EL (cell line): ENCODE measurements at places on chromosomes 11 and 22.

GRCh38 chr11:13076961-13077360, 67.8 kb downstream of the RASSF10 start:
- no peak for DNase-seq

DNA sequence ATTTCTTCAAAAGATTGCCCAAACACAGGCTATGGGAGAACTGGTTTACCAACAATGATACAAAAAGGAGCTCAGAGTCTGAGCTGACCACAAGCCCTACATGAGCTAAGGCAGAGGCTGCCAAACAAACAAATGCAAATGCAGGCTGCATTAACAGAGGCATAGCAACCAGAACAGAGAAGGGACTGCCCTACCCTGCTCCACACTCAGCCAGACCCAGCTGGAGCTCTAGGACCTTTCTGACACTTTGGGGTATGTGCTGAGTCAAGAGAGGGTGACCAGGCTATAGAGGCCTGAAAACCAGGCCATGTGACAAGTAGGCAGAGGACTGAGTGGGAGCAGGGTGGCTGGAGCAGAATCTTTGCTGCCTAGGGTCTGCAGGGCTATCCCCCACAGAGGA, 17.8 kb upstream of the P2RY2 start:
- DNase-seq = no peak

DNA sequence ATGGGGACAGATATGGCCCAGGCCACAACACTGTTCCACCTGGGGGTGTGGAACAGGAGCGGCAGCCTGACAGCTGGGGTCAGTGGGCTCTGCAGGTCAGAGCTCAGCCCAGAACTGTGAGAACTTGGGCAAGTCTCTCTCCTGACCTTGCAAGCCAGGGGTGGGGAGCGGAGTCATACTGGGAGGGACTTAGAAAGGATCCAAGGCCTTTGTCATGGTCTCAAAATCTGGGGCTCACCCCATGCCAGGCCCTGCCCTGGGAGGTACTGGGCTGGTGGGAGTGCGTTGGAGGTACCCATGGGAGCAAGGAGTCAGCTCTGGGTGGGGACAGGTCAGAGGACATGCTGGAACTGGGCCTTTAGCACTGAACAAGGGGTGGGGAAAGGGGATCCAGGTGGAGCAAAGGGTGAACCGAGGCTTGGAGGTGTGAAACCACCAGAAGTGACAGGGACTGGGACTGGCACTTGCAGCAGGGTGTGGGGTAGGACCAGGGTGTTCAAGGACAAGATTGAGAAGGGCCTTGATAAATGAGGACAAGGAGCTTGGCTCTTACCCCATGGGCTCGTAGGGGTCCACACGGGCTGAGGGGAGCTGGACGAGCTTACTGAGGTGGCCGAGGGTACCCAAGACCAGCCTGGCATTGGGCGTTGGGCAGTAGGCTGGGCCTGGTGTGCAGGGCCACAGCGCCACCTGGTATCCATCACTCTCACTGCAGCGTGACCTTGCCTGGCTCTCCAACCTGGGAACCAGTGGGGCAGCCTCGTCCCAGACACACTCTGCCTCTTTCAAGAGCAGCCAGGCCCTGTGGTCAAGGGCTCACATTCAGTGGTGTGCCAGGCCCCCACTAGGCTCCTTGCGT, 7.4 kb upstream of the PMM1 start:
- DNase-seq = peak; percentile 54

GRCh38 chr11:133892126-133892525, 46.8 kb upstream of the SPATA19 start:
- no peak for DNase-seq

GRCh38 chr11:76634886-76635285, 35.7 kb downstream of the LRRC32 start:
- DNase-seq = no peak

- DNase-seq = peak; percentile 59
Observed at GRCh38 chr11:24588081-24588480, 91.2 kb downstream of the LUZP2 start.

DNA sequence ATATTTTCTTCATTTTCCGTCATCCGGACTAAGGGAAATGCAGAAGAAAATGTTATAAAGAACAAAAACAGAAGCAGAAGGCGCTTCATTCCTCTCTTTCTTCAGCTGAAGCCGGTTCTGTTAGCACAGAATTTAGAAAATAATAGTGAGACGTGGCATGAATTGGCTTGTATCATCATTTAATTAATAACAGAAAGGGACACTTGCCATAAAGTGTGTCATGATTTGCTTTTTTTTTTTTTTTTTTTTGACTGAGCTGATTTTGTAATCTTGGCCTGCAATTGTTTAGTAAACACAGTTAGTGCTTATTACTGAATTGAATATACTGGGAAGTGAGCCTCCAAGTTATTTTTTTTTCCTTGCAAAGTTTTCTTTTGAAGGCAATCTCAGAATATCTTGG, at the start of gene MMP27:
MMP27 (minus strand) TSS at position 144 of the 400 bp plus-strand sequence; CDS start at position 89, 55 bp downstream.
- DNase-seq = no peak

- DNase-seq = peak; percentile 98
Observed at GRCh38 chr11:64334764-64335735, 5.0 kb upstream of the CCDC88B start.

DNA sequence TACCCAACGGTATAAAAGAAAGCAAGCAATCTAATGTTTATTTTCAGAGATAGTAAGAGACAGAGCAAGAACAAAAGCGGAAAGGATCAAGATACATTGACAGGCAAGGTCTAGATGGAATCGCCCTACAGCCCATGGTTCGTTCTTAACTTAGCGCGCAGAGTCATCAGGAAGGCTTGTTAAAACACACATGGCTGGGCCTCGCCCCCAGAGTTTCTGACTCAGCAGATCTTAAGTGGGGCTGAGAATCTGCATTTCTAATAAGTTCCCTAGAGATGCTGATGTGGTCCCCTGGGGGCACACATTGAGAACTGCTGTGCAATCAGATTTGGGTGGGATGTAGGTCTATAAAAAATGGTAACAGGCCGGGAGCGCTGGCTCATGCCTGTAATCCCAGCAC, 35.8 kb upstream of the CHRM4 start:
- no peak for DNase-seq

DNA sequence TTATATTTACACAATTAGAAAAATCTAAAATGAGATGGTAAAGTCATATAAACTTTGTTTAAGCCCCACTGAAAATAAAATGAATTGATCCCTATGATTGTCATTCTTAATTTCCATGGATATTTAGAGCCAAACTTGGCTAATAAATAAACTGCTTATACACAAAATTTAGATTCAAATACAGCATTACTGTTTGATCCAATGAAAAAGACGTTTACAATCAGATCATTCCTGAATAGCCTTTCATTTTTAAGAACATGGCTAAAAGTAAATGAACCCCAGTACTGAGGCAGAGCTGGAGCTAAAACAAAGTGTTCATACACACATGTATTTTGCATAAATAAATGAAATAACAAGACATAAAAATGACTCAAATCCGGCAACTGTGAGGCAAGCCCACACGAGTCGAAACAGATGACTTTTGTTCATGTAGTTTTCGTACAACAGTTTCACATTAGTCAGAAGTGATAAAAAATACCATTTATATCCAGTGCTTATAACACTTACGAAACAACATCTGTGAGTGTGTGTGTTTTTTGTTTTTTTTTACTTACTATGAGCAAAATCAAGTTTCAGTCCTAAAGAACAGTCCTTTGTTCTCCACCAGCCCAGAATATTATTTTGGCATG, 386.5 kb downstream of the SOX6 start:
- DNase-seq = peak; percentile 45

DNA sequence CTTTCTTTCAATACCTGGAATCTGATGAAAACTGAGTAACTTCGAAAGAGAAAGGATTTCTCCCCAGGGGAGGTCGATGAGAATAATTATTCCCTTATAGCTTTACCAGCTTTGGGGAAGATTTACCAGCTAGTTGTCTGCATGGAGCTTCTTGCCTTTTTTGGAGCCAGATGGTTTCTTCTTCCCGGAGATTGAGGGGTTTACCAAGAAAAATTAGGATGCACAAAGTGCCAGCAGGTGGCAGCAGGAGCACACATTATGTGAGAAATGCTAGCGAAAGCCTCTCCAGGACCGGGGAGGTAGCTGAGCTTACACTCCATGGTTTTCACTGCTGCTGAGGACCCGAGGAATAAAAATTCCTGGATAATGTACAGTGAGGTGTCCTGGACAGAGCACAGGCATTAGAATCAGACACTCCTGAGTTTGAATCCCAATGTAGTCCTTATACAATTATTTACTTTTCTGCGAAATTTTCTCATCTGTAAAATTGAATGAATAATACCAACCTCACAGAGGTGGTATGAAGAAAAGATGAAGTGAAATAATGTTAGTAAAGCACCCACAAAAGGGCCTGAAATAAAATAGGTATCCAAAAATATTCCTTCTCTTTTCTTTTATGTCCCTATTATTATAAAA, 46.0 kb upstream of the PARVA start:
- DNase-seq = peak; percentile 87

- no peak for DNase-seq
Observed at GRCh38 chr11:40168414-40168813, 1291.0 kb downstream of the LRRC4C start.

- DNase-seq = no peak
Observed at GRCh38 chr22:22045571-22046335, 63.2 kb upstream of the TOP3B start.

DNA sequence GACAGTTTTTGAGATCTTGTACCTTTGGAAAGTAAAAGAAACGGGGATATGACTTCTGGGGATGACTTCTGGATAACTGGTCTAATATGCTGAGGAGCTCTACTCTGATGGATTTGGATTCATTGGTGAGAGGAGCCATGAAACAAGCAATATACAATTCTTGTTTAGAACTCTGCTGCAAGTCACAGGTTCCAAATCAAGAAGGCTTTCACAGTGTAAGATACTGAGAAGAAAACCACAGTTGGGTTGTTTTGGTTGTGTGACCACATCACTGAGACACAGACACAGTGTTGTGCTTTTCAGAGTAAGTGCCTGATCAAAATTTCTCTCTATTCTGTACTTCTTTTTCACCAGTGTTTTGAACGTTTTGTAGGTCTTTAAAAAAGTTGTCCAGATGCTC, 13.1 kb upstream of the UCP2 start:
- no peak for DNase-seq

GRCh38 chr11:2443881-2444820, at the start of gene TRPM5:
TSS of gene TRPM5 (minus strand) at chr11:2444514. CDS start at chr11:2423036, 21,478 bp downstream.
- no peak for DNase-seq

- DNase-seq = no peak
Observed at GRCh38 chr11:62726156-62726914, 922 bp downstream of the HNRNPUL2 start.

DNA sequence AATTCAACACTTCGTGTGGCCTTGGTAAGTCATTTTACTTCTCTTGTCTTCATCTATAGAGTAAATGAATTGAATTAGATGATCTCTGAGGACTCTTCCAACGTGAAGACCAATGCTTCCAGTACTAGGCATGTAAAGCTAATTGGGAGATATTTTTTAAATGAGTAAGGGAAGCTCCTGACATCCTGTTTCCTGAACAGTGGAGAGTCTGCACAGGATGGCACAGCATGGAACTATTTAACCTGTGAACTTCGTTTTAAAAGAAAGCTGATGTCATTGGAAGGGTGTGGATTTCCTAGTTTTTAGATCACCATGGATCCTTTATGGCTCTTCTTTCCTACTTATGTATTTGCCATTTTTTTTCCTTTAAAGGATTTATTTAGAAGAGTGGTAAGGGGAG, 48.4 kb upstream of the HSD17B12 start:
- peak; percentile 74 for DNase-seq

DNA sequence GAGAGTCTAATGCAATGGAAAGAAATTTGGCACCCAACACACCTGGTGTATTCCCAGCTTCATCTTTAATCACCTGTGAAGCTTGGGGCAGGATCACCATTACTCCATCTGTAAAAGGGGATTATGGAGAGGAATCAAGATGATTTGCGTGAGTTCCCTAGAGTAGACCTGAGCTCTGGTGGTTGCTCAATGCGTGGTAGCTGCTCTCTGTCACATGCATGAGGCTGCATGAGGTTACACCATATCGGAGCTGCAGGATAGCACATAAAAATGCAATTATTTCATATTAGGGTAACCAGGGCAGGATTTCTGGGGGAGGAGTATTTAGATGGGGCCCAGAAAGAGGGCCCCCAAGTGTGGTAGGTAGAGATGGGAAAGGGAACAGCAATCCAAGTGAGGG, 35.3 kb upstream of the CLMP start:
- no peak for DNase-seq

DNA sequence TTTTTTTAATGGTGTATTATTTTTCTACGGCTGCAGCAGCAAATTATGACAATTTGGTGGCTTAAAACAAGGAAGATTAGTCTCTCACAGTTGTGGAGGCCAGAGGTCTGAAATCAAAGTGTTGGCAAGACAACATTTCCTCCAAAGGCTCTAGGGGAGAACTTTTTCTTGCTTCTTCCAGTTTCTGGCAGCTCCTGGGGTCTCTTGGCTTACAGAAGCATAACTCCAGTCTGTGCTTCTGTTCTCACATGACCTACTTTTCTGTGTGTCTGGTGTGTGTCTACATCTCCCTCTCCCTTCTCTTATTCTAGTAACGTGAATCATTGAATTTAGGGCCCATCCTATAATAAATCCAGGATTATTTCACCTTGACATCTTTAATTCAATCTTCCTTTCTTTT, 551.9 kb upstream of the LUZP2 start:
- DNase-seq = no peak

- DNase-seq = no peak
Observed at GRCh38 chr11:75277211-75277805, 36.7 kb downstream of the TPBGL start.

GRCh38 chr11:17640493-17641164, 78.7 kb upstream of the MYOD1 start:
- DNase-seq = no peak

DNA sequence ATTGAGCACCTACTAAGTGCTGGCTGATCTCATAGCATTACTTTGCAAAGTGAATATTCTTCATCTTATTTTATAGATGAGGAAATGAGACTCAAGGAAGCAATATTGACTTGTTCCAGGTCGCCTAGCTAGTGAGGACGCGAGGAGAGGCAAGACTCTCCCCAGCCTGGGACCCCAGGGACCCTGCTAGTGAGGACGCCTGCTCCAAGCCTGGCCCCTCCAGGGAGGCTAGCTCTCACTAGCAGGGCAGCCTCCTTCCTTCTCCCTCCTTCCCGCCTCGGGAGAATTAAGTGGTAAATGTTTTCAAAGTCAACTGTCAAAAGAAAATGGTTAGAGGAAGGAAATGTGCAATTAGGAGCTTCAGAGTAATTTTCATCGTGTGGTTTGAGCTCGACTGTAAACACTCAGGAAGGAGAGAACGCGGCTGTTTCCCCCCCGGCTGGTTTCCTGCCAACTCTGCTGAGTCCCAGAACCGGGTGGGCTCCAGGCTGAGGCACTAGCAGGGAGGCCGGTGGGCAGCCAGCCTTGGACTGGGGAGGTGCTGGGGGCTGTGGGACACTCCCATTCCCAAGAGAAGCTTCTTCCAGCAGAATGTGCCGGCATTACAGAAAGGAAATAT, 17.9 kb downstream of the MYEOV start:
- no peak for DNase-seq

DNA sequence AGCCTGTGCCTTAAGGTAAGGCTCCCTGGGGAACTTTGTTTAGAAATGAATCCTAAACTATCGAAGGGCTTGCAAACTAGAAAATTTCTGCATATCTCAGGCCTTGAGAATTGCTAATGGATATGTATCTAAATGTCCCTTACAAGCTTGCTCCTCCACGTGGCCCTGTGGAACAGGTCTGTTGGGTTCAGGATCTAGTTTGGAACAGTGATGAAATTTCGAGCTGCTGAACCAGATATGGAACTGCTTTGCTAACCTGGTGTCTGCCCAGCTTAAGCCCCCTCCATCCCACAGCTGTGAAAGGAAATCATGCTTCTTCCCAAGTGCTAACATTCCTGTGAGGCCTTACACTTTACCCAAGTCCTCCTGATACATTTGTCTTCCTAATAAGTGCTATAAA, 11.6 kb downstream of the SREBF2 start:
- no peak for DNase-seq

GRCh38 chr11:131483453-131483852, 113.0 kb downstream of the NTM start:
- DNase-seq = no peak

- no peak for DNase-seq
Observed at GRCh38 chr11:29634744-29635143, 382.1 kb downstream of the KCNA4 start.
